Thoracic aorta (tissue), 2 donors: ENCODE measurements at places on chromosomes 4 and X. TPM values are rescaled to one million over a fixed set of nuclear protein-coding genes. Genes with fewer than 3 reads are reported as not detected.

ZAR1 gene
- 1.8 TPM for total RNA-seq

SMARCA1 gene
- 56.6 TPM for total RNA-seq

CT47A1 gene
- total RNA-seq: not detected

MTTP gene
- total RNA-seq: not detected

PLAC1 gene
- total RNA-seq: not detected

FAM9B gene
- total RNA-seq: not detected

DNA sequence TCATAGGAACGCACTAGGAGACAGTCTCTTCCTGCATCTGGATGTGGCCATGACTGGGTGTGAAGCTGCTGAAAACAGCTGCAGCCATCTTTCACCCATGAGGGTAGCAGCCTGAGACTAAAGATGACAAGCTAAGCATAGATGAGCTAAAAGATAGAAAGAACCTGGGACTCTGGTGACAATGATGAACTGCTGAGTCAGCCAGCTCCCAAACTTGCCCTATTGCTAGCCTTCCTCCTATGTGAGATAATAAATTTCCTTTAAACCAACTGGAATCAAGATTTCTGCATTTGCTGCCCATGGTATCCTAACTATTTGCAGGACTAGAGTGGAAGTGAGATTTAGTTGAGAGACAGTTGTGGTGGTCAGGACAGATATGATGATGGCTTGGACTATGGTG lies 21.0 kb upstream of the PI4K2B start:
- no peak overlapping the region for H3K4me3 ChIP-seq
- no peak for DNase-seq
- no peaks in the 10 kb centered on the region for H3K27me3 ChIP-seq
- H3K36me3 ChIP-seq: no peaks in the 10 kb centered on the region

DNA sequence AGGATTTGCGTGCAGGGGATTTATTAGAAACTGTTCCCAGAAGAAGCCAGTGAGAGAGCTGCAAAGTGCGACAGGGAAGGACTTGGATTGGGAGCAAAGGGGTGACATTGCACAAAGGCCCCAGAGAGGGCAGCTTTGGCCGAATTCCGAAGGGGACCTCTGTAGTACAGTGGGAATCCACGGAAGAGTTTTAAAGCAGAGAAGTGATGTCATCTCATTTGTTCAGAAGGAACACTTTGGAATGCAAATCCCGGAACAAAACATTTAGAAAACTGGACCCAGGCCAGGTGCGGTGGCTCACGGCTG lies 71.7 kb downstream of the FAM184B start:
- H3K27me3 ChIP-seq: no peaks in the 10 kb centered on the region
- no peaks in the 10 kb centered on the region for H3K4me1 ChIP-seq
- H3K36me3 ChIP-seq: no peaks in the 10 kb centered on the region
- no peak overlapping the region for H3K4me3 ChIP-seq
- no peak for DNase-seq

DNA sequence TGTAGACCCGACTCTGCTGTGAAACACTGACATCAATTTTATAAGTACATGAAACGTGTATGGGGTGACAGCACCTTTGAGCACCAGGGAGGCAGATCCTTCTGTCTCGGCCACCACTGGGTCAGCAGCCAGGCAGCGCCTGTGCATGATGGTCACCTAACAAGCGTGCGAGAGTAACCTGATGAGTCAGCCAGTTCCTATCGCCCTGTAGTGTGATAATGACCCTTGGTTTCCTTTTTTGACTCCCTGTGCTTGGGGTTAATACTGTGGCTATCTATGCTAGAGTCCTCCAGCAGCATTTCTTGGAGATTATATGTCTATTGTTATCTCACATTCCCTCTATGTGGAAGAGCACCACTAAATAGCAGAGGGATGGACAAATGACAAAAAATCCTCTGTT lies 101.6 kb downstream of the NPNT start:
- H3K4me1 ChIP-seq: no peaks in the 10 kb centered on the region
- no peaks in the 10 kb centered on the region for H3K27me3 ChIP-seq
- DNase-seq: no peak
- H3K4me3 ChIP-seq: no peak overlapping the region
- H3K27ac ChIP-seq: no peak overlapping the region
- no peaks in the 10 kb centered on the region for H3K36me3 ChIP-seq

GRCh38 chr4:143421609-143422008 lies 84.9 kb downstream of the GAB1 start:
- no peaks in the 10 kb centered on the region for H3K27me3 ChIP-seq
- H3K36me3 ChIP-seq: peaks cover 14% of the 10 kb centered on the region
- no peak overlapping the region for H3K27ac ChIP-seq
- no peak for DNase-seq
- no peak overlapping the region for H3K4me3 ChIP-seq
- H3K4me1 ChIP-seq: no peaks in the 10 kb centered on the region

DNA sequence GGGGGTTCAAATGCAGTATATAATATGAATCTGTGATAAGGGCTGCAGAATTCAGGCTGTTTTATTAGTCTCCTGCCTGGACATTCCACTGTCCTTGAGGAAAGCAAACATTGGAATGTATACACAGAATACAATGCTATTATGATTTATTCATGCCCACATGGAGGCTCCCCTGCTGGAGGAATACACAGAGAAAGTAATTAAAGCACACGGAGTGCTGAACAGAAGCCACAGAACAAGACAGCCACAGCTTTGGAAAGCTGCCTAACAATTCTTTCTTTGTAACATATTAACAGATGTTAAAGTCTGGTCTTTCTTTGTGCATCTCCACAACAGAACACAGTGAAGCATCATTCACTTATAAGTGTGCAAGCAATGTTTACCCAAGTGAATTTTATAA lies 155.8 kb downstream of the ARAP2 start:
- H3K36me3 ChIP-seq: no peaks in the 10 kb centered on the region
- H3K4me1 ChIP-seq: no peaks in the 10 kb centered on the region
- no peak overlapping the region for H3K27ac ChIP-seq
- DNase-seq: no peak

GRCh38 chr4:25448379-25449109 lies 71.5 kb downstream of the ANAPC4 start:
- no peak for DNase-seq
- H3K4me1 ChIP-seq: no peaks in the 10 kb centered on the region
- no peak overlapping the region for H3K4me3 ChIP-seq
- no peaks in the 10 kb centered on the region for H3K36me3 ChIP-seq

DNA sequence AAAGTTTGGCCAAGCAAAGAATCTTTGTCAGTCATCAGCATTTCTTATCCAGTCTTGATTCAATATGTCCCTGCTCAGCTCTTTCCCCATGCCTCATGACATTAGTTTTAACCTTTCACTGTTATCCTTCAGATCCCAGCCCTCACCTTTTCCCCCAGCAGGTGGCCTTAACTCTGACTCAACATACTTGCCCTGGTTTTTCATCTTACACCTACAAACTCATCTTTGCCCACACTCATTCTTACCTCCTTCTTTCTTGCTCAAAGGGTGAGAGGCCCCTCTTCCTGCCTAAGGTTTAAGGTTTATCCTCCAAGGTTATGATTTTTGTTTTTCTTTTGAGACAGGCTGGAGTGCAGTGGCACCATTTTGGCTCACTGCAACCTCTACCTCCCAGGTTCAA lies 10.6 kb upstream of the ANXA5 start:
- DNase-seq: no peak
- H3K27me3 ChIP-seq: no peaks in the 10 kb centered on the region
- H3K4me1 ChIP-seq: peaks cover 7% of the 10 kb centered on the region

DNA sequence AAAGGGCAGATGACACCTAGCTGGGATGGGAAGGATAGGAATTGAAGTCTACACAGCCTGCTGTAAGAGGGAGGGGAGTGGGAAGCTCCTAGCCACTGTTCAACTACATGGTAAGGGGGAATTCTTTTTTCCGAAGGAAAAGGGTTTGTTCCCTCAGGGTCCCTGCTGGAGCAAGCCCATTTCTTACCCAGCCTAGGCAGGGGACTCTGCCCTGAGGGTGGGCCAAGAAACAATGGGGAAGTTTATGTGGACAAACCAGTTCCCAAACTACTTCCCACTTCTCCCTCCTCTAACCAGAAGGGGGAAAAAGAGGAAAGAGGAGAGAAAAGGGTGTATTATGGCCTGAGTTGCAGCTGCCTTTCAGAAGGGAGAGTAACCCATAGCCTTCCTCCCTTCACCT lies 13.5 kb upstream of the VSIG4 start:
- no peak for DNase-seq
- no peaks in the 10 kb centered on the region for H3K36me3 ChIP-seq
- H3K4me1 ChIP-seq: no peaks in the 10 kb centered on the region

- no peak overlapping the region for H3K4me3 ChIP-seq
- no peak for DNase-seq
- H3K36me3 ChIP-seq: no peaks in the 10 kb centered on the region
Observed at GRCh38 chr4:10697086-10697485, 12.5 kb upstream of the CLNK start.

GRCh38 chrX:123764967-123765871 lies 32.4 kb upstream of the THOC2 start:
- no peaks in the 10 kb centered on the region for H3K36me3 ChIP-seq
- no peaks in the 10 kb centered on the region for H3K27me3 ChIP-seq
- peak overlapping the region; percentile 63 for H3K27ac ChIP-seq
- no peaks in the 10 kb centered on the region for H3K4me1 ChIP-seq

DNA sequence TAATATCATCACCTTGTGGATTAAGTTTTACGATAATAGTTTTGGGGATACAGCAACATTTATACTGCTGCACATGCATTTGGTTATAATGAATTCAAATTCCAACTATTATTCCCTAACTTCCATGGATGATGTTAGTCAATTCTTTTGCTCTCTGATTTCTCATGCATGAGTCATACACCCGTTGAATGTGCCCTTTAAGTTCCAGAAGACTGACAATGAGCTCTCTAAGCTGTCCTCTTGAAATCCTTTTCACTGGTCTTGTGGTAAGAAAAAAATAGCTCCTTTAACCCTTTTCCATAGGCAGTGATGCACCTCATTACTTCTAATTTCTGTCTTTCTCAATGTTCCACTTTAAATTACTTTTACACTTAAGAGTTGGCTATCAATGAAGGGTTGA lies 1095.2 kb upstream of the POU3F4 start:
- no peaks in the 10 kb centered on the region for H3K4me1 ChIP-seq
- no peak overlapping the region for H3K27ac ChIP-seq
- no peak overlapping the region for H3K4me3 ChIP-seq
- DNase-seq: no peak
- no peaks in the 10 kb centered on the region for H3K27me3 ChIP-seq

- DNase-seq: no peak
- no peaks in the 10 kb centered on the region for H3K27me3 ChIP-seq
- no peak overlapping the region for H3K4me3 ChIP-seq
- H3K4me1 ChIP-seq: no peaks in the 10 kb centered on the region
- H3K27ac ChIP-seq: no peak overlapping the region
Observed at GRCh38 chr4:155591738-155592143, 74.9 kb upstream of the GUCY1A1 start.

DNA sequence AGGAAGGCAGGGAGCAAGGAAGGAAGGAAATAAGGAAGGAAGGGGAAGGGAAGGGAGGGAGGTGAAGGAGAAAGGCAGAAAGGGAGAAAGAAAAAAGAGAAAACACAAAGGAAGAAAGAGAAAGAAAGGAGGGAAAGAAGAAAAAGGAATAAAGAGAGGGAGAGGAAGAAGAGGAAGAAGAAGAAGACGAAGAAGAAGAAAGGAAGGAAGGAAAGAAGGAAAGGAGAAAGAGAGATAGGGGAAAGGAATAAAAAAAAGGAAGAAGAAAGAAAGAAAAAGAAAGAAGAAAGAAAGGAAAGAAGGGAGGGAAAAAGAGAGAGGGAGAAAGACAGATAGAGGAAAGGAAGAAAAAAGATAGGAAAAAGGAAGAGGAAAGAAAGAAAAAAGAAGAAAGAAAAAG lies 128.0 kb downstream of the MXRA5 start:
- no peaks in the 10 kb centered on the region for H3K4me1 ChIP-seq
- no peaks in the 10 kb centered on the region for H3K27me3 ChIP-seq
- no peaks in the 10 kb centered on the region for H3K36me3 ChIP-seq
- DNase-seq: no peak

GRCh38 chrX:135112096-135112729 lies 8.1 kb downstream of the ETDB start:
- H3K36me3 ChIP-seq: no peaks in the 10 kb centered on the region
- no peak overlapping the region for H3K27ac ChIP-seq
- no peaks in the 10 kb centered on the region for H3K4me1 ChIP-seq
- DNase-seq: no peak
- H3K27me3 ChIP-seq: no peaks in the 10 kb centered on the region

DNA sequence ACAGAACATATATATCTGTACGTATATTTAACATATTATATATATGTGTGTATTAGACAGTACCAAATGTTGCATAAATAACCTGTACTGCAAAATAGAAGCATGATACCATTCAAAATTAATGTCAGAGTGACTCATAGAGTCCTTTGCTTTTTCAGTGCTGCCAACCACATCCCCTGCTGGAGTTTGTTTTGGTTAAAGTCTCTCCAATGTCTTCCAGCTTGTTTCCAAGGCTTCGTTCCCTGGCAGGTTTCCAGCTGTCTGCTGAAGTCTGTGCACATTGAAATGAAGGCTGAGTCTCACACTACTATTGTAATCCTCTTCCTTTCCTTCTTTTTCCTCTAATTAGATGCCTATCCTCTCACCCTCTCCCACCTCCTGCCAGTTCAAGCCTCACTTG lies 14.9 kb downstream of the NRK start:
- H3K27me3 ChIP-seq: no peaks in the 10 kb centered on the region
- H3K27ac ChIP-seq: peak overlapping the region; percentile 43

DNA sequence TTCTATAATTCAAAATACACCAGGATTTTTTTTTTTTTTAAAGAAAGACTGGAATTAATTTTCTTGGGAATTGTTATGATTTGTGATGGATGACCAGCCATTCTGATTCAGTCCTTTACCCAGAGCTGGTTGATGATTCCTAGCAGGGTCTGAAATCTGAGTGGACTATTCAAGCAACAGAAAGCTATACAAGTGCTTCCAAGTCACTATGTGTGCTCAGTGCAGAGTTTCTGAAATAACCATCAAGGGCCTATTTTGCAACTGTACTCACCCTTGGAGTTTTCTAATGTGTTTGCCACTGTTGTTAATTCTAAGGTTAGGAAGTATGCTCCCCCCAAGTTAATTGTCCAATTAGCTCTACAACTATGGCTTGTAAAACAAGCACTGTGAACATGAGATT lies 137.7 kb upstream of the RAPGEF2 start:
- DNase-seq: no peak
- H3K36me3 ChIP-seq: no peaks in the 10 kb centered on the region
- H3K4me3 ChIP-seq: no peak overlapping the region
- H3K27ac ChIP-seq: no peak overlapping the region
- H3K4me1 ChIP-seq: no peaks in the 10 kb centered on the region

DNA sequence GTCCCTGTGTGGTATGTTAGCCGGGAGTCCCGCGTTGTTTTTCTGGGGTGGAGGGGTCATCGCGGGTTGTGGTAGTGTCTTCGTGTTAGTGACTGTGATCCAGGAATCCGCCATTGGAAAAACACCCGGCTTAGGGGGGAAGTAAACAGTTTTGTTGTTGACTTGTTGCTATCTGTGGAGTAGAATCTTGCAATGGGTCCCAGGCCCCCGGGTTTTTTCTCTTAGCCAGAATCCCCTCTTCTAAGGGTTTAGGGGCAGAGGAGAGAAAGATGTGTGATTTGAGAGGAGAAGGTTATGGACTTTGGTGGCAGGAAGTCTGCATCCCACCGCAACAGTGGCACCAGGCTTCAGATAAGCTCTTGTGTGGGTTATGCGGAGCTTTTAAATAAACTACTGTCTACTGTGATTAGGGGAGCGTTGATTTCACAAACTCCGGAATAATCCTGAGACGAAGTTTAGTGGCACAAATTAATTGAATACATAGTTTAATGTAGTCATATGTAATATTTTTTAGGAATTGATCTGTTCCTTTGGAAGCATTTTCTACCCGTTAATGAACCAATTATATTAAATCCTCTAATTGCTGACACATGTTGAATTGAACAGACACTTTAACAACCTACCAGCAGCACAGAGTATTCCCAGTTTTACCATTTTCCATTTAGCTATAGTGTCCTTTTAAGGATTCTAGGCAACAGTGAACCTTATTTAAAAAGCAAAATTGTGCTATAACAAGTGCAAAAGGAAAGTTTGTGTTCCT lies 1.4 kb downstream of the DDX3X start:
- peak overlapping the region; percentile 86 for H3K4me3 ChIP-seq
- no peaks in the 10 kb centered on the region for H3K27me3 ChIP-seq
- no peak for DNase-seq
